ENCODE measurements at places on chromosomes 4 and X. TPM values are rescaled to one million over a fixed set of nuclear protein-coding genes. Genes with fewer than 3 reads are reported as not detected.

AFF1 gene
- total RNA-seq = 57.5 TPM

GAGE2A gene
- not detected for total RNA-seq

MAGEB2 gene
- not detected for total RNA-seq

GIMD1 gene
- not detected for total RNA-seq

RRH gene
- 0.52 TPM for total RNA-seq

PAGE4 gene
- not detected for total RNA-seq

CYSLTR1 gene
- total RNA-seq = 0.50 TPM

PLRG1 gene
- 69.6 TPM for total RNA-seq

USP51 gene
- 5.1 TPM for total RNA-seq

SOWAHD gene
- total RNA-seq = 0.30 TPM

DNAAF6 gene
- total RNA-seq = not detected

All from dorsolateral prefrontal cortex (tissue), 122 donors.